NCI-H2107 (cell line): ENCODE measurements at places on chromosomes 6 and 20.

- no peak for DNase-seq
These were observed 214.5 kb downstream of the SOX4 start for GRCh38 chr6:21808045-21808470.

GRCh38 chr20:33010133-33010504 lies 2.6 kb downstream of the BPIFB2 start:
- DNase-seq: no peak

- DNase-seq: no peak
These were observed 13.2 kb upstream of the ZBTB24 start for GRCh38 chr6:109496036-109496772.

DNA sequence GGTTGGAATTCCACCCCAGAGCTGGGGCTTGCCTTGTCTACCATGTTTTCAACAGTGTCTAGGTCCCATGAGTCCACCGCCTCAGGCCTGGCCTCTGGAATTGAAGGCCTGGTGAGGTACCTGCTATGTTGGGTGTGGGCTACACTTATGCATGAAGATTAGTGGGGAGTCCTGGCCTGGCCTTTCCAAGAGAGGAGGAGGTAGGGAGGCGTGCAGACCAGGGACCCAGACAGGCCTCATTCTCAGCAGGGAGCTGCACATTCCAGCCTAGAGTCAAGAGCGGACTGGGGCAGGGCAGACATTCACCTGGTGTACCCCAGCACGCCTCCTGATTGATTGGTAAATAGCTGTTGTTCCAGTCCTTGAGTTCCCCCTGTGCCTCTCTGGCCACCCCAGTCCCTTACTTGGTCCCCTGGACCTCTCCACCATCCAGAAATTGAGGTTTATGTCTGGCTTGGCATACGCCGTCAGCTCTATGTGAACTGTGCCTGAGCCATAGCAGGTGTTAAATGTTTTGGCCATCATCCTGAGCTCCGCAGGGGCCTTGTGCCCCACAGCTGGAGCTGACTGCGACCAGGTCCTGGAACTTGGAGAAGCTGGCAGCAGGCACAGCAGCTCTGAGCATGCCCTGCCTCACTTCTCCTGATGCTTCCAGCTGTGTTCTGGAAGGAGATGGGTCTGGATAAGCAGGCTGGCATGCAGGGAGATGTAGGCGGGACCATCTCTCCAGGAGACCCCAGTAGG lies 8.2 kb upstream of the VEGFA start:
- DNase-seq: no peak

DNA sequence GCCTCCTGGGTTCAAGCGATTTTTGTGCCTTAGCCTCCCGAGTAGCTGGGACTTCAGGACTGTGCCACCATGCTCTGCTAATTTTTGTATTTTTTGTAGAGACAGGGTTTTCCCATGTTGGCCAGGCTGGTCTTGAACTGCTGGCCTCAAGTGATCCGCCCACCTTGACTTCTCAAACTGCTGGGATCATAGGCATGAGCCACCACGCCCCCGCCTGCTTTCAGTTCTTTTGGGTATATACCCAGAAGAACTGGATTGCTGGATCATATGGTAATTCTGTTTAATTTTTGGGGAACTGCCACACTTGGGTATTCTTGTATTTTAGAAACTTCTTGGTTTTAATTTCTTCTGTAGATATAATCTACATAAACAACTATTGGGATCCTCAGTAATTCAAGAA lies 17.0 kb downstream of the CDS2 start:
- DNase-seq: no peak

DNA sequence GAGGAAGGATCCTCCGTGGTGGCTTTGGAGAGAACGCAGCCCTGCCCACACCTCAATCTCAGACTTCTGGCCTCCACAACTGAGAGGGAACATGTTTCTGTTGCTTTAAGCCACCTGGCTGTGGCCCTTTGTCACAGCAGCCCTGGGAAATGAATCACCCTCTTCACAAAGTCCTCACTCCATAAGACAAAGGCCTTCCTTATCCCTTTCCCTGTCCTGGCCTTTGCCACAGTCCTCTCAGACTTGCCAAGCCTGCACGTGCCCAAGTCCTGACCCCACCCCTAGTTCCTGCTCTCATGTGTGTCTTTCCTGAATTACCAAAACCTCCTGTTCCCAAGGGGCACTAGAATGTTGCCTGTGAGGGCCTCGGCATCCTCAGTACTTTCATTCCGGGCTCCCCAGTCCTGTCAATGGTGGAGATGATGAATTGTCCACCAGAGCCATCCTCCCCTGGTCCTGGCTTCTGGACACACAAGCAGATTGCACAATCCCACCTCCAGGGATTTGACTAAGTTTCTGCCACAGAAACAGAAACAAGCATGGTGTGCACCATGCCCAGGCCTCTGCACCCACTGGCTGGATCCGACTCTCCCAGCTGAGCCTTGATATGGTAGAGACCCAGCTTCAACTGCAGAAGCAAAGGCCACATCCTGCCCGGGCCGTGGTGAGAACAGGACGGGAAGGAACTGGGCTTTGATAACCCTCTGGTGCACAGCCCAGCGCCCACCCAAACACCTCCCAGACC lies 232.6 kb upstream of the PDE10A start:
- DNase-seq: no peak

DNA sequence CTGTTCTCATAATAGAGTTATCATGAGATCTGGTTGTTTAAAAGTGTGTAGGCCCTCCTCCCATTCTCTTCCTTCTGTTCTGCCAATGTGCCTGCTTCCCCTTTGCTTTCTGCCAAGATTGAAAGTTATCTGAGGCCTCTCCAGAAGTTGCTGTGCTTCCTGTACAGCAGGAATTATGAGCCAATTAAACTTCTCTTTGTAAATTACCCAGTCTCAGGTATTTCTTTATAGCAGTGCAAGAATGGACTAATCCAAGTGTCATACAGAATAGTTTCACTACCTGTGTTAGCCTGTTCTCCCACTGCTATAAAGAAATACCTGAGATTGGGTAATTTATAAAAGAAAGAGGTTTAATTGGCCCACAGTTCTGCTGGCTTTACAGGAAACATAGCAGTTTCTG lies 100.0 kb downstream of the CD24 start:
- no peak for DNase-seq
